ENCODE measurements at places on chromosomes 12 and 14. TPM values are rescaled to one million over a fixed set of nuclear protein-coding genes. Genes with fewer than 3 reads are reported as not detected.

Gene JPH4
- 1.4 TPM for total RNA-seq

Gene SERPINA1
- total RNA-seq, result 0.18 TPM

- no peak for DNase-seq
Measured at GRCh38 chr12:48940181-48940580, 14.9 kb upstream of the FKBP11 start.

- DNase-seq, result no peak
Measured at GRCh38 chr14:68476212-68477109, 316.4 kb downstream of the ZFP36L1 start.

Gene RIPK3
- total RNA-seq, result not detected

Gene STYK1
- 2.9 TPM for total RNA-seq

GRCh38 chr14:75373616-75374015 lies 54.2 kb upstream of the JDP2 start:
- no peak for DNase-seq

DNA sequence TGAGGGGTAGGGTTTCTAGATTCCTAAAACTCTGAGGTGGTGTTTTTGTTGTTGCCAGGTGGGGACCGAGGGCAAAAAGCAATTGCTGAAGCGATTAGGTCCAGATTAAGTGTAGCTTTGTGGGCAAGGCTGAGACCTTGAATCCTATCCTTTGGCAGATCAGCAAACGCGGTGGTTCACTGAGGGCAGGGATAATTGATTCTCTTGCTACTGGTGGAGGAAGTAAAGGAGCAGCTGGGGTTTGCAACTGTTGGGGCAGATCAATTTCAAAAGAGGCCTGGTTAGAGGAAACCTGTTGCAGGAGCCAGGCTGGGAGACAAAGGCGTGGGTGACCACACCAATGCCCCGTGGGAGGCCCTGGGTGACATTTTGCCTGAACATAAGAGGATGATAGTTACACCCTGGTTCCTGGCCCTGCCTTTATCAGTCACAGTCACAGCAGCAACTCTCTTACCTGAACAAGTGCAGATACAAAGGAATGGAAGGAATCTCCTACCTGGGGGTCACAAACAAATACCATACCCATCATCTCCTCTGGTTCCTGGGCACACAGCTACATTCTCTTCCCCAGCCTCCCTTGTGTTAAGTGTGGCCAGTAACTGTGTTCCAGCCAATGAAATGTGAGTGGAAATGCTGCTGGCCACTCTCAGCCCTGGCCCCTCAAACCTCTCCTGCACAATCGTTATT lies 43.3 kb upstream of the RASSF3 start:
- no peak for DNase-seq

GRCh38 chr12:98579347-98579746 lies 14.1 kb upstream of the SLC25A3 start:
- DNase-seq, result no peak

- no peak for DNase-seq
Measured at GRCh38 chr14:105312973-105313372, 1.6 kb upstream of the PACS2 start.

DNA sequence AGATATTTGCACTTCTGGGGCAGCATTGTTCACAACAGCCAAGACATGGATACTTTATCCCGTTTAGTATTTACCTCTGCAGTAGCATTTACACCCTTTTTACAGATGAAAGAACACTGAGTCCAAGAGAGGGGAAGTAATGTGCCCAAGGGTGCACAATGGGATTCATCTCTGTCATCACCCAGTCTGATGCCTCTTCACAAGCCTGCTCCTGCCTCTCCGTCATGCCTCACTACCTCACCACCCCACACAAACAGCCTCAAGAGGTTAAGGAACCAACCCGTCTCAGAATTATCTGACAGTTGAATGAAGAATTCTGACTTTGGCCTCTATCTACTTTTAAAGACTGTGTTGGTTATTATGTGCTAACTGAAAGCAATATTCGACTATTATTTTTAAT lies 368.4 kb downstream of the ATP23 start:
- no peak for DNase-seq

DNA sequence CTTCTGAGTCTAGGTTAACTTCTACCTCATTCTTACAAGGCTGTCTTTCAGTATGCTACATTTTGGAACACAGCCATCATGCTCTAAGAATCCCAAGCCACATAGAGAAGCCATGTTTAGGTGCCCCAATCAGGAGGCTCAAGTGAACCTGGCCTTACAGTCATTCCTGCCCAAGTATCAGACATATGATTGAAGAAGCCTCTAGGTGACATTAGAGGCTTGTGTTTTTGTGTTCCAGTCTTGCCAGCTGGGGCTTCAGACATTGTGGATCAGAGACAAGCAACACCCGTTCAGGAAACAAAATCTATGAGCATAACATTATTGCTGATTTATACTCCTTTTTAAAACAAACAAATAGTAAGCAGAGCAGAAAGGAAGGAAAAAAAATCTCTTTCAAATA lies 8.1 kb upstream of the SLC16A7 start:
- no peak for DNase-seq

DNA sequence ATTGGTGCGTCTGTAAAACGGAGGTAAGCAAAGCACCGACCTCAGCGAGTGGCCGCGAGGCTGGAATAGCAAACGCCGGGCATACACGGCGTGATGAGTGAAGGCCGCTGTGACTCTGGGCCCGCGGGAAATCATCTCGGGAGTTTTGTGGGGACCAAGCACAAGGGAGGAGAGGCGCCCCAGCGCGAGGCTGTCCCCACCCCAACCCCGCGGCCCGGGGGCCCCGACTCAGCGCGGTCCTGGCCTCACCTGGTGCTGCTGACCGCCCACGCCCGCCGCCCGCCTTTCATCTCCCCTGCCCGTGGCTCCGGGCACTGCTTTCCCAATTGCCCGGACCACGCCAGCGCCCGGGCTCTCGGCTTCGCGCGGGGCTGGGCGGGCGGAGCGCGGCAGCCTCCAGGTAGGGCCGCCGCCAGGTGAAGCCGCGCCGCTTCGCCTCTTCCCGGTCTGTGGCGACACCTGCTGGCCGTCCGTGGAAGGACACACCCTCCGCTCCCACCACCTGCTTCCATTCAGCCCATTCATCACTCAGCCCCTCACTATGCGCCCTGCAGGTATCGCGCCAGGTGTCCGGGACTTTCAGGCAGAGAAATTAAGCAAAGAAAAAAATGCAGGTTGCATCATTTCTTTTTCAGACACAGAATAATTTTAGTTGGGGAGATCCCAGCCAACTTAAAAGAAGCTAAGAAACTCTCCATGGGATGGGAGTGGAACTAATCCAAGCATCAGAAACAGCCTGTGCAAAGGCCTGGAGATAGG lies 360.4 kb downstream of the MED13L start:
- peak; percentile 94 for DNase-seq

DNA sequence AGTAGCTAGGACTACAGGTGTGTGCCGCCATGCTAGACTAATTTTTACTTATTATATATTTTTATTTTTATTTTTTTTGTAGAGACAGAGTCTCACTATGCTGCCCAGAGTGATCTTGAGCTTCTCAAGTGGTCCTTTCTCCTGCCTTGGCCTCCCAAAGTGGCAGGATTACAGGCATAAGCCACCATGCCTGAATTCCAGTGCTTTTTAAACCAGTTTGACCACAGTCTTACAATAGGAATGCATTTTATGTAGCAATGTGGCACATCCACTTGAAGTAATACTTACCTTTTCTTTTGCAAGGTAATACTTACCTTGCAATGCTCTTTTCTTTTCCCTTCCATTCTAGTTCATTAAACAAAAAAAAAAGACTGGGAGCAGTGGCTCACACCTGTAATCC lies 38.0 kb upstream of the CPM start:
- no peak for DNase-seq

Gene COA8
- 15.8 TPM for total RNA-seq

- no peak for DNase-seq
Measured at GRCh38 chr12:28899951-28900350, 249.1 kb upstream of the FAR2 start.

DNA sequence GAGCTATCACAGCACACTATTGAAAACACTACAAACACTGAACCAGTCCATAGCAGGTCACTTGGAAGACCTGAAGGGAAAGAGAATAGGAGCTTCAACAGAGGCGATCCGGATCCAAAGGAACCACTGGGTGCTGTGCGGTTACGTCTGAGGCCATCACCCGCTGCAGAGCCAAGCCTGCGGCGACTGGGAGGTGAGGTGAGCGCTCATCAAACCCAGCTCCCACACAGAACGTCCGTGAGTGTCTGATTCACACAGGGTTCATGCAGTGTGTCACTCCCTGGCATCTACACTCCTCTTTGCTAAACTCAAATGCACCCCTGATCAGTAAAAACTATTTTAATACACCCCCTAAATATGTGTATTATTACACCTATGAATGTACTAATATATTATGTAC lies 64.1 kb downstream of the TMEM132D start:
- DNase-seq, result no peak

Gene ABCC9
- total RNA-seq, result not detected

Gene SLC39A2
- not detected for total RNA-seq

- no peak for DNase-seq
Measured at GRCh38 chr14:22761734-22762133, 4.8 kb upstream of the OXA1L start.

Gene KCNK13
- total RNA-seq, result 0.07 TPM

Gene CNTN1
- 2.9 TPM for total RNA-seq

- peak; percentile 98 for DNase-seq
Measured at GRCh38 chr14:31207755-31208545, at the start of gene HECTD1. HECTD1 (minus strand) TSS chr14:31207793; CDS start chr14:31205936, 1,857 bp downstream.

Gene TRHDE
- 3.5 TPM for total RNA-seq

DNA sequence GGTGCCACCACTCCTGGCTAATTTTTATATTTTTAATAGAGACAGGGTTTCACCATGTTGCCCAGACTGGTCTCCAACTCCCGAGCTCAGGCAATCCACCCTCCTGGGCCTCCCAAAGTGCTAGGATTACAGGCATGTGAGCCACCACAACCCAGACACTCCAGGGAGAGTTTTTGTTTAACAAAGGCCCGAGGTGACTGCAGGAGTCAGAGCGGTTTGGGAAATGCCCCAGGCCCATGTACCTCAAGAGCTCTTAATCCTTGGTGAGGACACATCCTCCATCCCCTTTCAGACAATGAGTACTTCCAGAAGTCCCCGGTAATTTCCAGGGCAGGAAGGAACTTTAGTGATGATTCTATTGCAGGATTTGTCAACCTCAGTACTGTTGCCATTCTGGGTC lies 176.0 kb downstream of the ESRRB start:
- DNase-seq, result peak; percentile 49

- no peak for DNase-seq
Measured at GRCh38 chr14:56321861-56322260, 203.7 kb downstream of the PELI2 start.

DNA sequence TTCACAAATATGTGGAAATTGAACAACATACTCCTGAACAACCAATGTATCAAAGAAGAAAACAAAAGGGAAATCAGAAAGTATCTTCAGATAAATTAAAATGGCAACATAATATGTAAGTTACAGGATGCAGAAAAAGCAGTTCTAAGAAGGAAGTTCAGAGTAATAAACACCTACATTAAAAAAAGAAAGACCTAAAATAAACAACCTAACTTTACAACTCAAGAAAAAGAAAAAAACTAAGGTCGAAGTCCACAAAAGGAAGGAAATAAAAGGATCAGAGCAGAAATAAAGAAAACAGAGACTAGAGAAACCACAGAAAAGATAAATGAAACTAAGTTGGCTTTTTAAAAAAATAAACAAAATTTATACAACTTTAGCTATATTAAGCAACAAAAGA lies 59.2 kb downstream of the EGLN3 start:
- DNase-seq, result no peak

- DNase-seq, result no peak
Measured at GRCh38 chr12:99009654-99010296, 364.7 kb downstream of the APAF1 start.

- DNase-seq, result no peak
Measured at GRCh38 chr12:3273409-3273853, 196.3 kb downstream of the TSPAN9 start.

DNA sequence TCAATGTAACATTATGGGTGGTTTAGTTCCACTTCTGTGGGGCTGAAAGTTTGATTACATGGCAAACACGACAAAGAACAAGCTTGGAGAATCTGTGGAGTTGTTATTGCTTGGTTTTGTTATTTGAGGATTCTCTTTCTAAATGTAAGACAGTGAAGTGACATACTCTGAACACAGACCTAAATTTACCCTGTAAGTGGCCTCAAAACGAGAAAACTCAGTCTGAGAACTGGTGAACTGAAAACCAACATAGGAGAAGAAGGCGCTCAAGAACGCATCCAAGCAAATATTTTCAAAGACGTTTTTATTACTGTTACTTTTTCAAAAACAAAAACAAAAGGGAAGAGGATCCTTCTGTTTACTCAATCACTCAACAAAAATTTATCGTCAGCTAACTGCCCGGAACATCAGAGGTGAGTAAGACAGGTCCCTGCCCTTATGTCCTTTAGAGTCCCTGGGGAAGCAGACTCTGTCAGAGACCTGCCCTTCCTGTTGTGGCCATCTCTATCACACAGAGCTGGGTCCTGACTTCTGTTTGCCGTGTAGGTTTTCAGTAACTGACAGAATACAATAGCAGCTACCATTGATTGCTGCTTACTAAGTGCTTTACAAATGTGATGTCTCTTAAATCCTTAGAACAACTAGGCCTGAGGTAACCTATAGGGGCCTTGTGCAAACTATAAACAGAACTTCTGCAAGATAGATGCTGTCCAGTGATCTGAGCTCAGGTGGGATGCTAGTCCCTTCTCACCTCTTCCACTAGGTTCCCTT lies 79.3 kb upstream of the C12orf71 start:
- no peak for DNase-seq

DNA sequence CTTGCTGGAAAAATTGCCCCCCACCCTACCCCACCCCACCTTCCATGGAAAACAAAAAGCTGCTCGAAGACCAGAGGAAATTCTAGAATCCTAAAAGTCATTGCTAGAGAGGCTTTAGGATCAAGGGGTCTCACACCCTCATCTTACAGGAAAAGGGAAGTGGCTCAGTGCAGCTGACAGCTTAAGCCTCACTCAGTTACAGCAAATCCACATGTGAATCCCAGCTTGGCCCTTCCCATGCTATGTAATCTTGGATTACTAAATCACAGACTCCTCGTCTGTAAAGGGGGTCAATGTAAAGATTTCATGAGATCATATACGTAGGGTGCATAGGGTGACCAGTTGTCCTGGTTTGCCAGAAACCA lies 25.9 kb downstream of the CMKLR1 start:
- no peak for DNase-seq

DNA sequence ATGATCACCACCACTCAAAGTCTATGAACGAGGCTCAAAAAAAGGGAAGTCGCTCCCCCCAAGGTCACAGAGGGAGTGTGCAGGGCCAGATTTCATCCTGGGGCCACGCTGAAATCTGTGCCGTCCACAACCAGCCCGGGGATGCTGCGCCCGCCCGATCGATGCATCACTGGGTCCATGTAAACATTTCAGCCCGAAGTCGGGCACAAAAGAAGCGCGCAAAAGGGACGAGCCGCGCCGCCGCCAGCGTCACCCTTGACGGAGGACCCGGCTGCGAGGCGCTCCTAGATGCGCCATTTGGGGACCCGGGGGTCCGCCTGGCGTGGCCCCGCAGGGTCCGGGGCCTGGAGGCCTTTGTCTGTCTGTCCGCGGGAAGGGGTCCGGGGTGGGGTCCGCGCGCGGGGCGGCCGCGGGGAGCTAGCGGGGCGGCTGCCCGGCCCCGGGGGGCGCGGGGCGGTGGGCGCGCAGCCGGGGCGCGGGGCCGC lies 503 bp downstream of the FBXO21 start:
- DNase-seq, result peak; percentile 87

- DNase-seq, result no peak
Measured at GRCh38 chr12:27534060-27534764, 10.2 kb downstream of the PPFIBP1 start.

- DNase-seq, result no peak
Measured at GRCh38 chr14:90678846-90679362, 137.3 kb downstream of the TTC7B start.
